Heart right ventricle (tissue), 16 donors: ENCODE measurements at places on chromosomes 6 and 20. TPM values are rescaled to one million over a fixed set of nuclear protein-coding genes. Genes with fewer than 3 reads are reported as not detected.

GRCh38 chr6:14770040-14770439, 475.8 kb upstream of the JARID2 start:
- DNase-seq = no peak

GRCh38 chr6:33144373-33144772, 47.9 kb downstream of the COL11A2 start:
- no peak for DNase-seq

DNA sequence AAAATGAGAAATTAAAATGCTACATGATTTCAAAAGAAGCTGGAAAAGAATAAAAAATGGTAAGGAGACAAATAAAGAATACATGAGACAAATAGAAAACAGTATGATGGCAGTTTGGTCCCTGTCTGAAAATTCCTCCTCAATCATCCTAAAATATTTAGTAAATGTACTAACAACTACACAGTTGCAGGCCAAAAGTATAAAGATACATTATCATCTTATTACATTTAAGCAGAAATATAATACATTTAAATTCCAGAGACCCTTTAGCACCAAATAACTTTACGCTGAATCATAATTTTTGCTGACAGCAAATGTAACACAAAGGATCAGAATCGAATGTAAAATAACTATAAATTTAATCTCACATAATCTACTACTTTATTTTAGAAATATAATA, 4.4 kb downstream of the HMGCLL1 start:
- DNase-seq = no peak

- DNase-seq = no peak
These were observed 65.2 kb downstream of the GTF2H5 start for GRCh38 chr6:158233214-158233795.

DNA sequence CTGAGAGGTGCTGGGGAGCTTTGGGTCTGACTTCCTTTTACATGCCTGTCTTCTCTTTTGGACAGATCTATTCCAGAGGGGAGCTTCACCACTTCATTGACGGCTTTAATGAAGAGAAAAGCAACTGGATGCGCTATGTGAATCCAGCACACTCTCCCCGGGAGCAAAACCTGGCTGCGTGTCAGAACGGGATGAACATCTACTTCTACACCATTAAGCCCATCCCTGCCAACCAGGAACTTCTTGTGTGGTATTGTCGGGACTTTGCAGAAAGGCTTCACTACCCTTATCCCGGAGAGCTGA, 13.1 kb downstream of the PRDM1 start:
- DNase-seq = no peak

DNA sequence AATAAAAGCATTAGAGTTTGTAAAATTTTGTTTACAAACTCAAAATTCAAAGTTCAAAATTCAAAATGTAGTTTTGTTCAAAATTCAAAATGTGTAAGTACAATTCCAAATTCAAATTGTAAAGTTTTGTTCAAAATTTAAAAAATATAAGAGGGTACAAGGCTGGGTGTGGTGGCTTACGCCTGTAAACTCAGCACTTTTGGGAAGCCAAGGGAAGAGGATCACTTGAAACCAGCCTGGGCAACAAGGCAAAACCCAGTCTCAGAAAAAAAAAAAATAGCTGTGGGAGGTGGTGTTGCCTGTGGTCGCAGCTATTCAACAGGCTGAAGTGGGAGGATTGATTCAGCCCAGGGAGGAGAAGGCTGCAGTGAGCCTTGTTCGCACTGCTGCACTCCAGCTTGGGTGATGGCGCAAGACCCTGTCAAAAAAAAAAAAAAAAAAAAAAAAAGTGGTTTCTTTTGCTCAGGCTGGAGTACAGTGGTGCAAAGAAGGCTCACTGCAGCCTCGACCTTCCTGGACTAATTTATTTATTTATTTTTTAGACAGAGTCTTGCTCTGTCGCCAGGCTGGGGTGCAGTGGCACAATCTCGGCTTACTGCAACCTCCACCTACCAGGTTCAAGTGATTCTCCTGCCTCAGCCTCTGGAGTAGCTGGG, 5.4 kb upstream of the ZBTB12 start:
- DNase-seq = no peak

GRCh38 chr6:105675715-105676397, 273.0 kb upstream of the PREP start:
- no peak for DNase-seq

DNAH8 gene
- polyA plus RNA-seq = not detected
